ENCODE measurements at places on chromosomes 2 and 18.

DNA sequence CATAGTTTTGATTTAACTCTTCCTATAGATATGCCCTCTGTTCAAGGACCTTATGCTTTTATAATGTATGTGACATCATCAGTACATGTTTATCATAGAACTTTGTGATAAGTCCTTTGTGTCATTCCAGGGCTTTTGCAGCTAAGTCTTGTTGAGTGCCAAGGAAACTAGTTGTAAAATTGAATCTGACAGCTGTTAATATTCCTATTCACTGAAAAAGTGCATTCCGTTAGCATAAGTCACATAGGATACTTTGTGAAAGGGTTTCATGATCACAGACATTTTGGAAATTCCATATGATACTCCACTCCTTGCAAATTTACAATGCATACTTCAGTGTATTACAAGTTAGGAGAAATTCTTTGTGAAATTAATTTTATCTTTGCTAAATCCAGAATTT, 503.4 kb downstream of the CCDC85A start:
- DNase-seq, result no peak

GRCh38 chr2:182115258-182115657, 129.6 kb downstream of the PPP1R1C start:
- DNase-seq, result no peak

- no peak for DNase-seq
These were observed 109.6 kb upstream of the ODC1 start for GRCh38 chr2:10557506-10558265.

DNA sequence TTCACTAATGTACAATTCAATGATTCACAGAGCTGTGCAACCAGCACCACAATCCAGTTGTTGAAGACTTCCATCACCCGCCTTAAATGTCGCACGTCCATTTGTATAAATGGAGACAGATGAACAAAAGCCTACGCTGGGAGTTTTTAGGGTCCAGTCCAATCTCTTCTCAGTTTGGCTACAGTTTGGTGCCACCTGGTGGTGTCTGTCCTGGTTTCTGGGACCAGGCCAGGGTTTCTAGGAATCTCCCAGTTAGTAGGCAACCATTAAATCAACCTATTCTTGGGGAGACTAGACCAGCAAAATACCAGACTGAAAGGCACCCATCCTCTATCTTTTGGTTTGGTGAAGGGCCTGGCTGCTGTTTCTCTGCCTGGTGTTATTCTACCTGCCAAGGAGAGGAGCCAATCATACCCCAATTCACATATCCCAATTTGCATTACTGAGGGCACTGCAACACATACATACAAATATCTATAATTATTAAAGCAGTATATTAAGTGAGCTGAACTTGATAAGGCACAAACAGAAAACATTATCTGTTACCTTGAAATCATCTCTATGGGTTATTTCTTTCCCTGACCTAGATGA, 3.2 kb upstream of the DDX1 start:
- DNase-seq, result peak; percentile 15

- DNase-seq, result no peak
These were observed 86.4 kb upstream of the RBBP8 start for GRCh38 chr18:22846697-22847096.

All from stimulated activated naive CD8-positive, alpha-beta T cell treated with anti-CD3 and anti-CD28 coated beads, Interleukin-15, amount 100 ng/mL, for 72 hours (primary cell).